Upper lobe of right lung (tissue), 1 donor: ENCODE measurements at places on chromosomes 1 and 21.

- DNase-seq, result no peak
Measured at GRCh38 chr1:156698995-156699394, 6.4 kb downstream of the CRABP2 start.

DNA sequence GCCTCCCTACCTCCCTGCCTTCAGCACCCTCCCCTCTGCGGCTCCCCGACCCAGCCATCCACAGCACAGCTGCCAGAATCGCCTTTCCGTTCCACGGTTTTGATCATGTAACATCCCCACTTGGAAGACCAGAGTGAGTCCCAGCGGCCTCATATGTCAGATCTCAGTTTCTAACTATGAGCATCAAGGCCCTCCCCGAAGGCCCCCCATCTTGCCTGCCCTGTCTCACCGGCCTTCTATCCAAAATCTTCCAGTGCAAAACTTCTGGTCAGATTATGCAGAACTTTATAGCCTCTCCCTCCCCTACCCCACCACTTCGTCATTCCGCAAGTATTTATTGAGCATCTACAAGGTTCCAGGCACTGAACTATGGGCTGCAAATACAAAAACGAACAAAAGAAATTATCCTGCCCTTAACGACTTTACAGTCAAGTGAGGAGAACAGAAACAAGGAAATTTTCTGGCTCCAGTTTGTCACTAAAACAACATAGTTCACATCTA is 20.3 kb upstream of the LMX1A start:
- no peak for DNase-seq

DNA sequence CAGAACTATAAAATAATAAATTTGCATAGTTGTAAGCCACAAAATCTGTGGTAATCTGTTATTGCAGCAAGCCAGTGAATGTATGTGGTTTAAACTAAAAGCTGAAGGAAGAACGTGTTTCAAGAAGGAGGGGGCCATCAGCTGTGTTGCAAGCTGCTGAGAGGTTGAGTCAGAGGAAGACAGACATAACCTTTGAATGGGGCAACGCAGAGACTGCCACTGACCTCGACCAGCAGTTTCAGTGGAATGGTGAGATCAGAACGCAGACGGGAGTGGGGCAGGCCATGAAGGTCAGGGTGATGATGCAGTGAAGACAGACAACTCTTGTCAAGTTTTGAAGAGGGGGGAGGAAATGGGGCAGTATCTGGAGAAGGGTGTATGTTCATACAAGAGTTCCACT is 23.2 kb upstream of the QSOX1 start:
- DNase-seq, result no peak

GRCh38 chr1:19411612-19412011 is 73.7 kb downstream of the CAPZB start:
- DNase-seq, result no peak

DNA sequence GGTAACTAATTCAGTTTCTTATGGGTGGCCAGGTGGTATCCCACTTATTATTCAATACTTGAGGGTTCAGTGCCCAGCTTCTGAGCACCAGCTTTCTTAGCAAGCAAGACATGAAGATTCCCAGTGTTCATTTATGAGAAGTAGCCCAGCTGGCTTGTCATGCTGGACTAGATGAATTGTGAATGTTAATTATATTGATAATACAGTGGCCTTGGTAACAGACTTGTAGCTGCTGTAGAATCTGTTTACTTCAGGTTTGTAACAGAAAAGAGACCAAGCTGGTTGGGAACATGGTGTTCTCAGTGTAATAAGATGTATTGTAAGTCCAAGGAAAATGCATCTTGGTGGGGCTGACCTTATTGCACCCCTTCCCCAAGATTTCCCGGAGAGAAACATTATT is 10.1 kb downstream of the AHCYL1 start:
- no peak for DNase-seq

DNA sequence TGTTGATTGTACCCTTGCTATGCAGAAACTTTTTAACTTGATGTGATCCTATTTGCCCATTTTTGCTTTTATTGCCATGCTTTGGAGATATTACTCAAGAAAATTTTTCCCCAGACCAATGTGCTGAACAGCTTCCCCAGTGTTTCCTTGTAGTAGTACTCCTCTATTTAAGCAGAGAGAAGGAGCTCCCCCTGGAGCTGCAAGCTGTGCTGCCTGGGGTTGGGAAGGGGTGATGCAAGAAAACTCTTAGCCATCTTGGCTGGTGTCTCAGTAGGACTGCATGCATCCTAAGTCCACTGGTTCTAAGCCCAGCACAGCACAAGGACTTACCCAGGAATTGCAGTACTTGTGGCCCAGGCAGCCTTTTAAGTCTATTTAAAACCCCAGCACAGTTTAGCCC is 121.6 kb downstream of the NTMT2 start:
- no peak for DNase-seq

- no peak for DNase-seq
Measured at GRCh38 chr1:176560681-176561080, 97.7 kb downstream of the PAPPA2 start.

DNA sequence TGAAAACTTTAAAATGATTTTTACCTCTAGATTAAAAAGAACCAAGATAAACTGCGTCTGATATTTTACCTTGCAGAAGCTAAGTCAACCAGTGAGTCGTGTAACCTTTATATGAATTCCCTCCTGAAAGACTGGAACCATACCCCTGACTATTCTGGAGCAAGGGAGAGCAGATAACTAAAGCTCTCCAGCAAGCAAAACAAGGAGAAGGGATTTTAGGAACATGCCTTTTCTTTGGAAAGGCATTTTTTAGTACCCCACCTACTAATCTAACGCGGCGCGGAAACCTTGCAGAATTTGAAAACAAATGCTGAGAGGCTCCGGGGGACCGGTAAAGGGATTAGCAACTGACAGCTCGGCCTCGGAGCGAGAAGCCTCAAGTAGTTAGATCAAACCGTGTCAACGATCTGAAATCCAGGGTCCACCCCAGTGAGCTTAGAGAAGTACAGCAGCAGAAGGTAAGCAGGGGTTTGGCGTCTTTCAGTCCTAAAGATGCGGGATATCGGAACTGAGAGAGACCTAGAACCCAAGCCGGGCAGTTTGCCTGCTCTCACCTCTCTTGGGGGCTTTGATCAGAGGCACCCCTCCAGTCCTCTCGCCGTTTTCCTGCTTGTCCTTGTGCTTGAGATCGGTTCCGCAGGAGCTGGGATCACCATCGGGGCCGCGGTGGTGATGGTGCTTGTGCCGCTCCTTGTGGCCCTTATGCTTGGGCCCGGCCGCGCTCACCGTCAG is 954 bp downstream of the RSBN1 start:
- DNase-seq, result no peak

DNA sequence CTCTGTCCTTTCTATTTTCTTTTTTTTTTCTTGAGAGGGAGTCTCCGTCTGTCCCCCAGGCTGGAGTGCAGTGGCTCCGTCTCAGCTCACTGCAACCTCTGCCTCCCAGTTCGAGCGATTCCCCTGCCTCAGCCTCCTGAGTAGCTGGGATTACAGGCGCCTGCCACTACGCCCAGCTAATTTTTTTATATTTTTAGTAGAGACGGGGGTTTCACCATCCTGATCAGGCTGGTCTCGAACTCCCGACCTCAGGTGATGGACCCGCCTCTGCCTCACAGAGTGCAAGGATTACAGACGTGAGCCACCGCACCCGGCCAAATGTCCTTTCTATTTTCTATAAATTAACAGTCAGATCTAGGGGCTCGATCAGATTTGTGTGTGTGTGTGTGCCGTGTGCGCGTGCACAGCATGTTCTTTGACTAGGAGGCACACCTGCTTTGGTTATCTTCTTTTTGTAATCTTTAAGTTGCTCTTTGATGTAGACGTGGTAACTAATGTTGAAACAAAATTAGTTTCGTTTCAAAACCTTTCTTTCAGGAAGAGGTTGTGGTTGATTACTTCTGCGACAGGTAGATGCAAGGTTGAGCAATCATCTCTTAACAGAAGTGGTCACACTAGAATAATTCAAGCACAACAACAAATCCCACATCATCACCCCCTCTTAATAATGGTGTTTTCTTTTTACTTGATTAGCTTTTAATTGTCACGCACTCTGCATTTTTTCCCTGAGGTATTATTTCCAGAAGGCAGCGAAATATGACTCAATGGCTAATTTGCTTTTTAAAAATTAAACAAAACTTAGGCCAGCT is 779 bp upstream of the DEGS1 start:
- no peak for DNase-seq

GRCh38 chr1:46303872-46304326 is 401 bp downstream of the UQCRH start:
- DNase-seq, result no peak

DNA sequence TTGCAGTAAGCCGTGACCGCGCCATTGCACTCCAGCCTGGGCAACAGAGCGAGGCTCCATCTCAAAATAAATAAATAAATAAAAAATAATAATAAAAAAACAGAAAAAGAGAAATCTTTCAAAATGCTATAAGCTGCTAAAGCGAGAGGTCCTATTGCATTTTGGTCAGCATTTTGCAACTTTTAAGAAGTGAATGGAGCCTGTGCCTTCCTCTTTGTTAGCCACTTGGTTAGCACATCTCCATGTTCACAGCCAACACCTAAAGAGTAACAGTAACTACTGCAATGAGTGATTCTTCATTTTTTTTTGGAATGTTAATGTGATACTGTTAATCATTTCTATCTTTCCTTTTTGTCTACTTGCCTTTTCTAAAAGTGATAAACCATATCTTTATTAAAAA is 80.6 kb downstream of the ERG start:
- DNase-seq, result no peak

DNA sequence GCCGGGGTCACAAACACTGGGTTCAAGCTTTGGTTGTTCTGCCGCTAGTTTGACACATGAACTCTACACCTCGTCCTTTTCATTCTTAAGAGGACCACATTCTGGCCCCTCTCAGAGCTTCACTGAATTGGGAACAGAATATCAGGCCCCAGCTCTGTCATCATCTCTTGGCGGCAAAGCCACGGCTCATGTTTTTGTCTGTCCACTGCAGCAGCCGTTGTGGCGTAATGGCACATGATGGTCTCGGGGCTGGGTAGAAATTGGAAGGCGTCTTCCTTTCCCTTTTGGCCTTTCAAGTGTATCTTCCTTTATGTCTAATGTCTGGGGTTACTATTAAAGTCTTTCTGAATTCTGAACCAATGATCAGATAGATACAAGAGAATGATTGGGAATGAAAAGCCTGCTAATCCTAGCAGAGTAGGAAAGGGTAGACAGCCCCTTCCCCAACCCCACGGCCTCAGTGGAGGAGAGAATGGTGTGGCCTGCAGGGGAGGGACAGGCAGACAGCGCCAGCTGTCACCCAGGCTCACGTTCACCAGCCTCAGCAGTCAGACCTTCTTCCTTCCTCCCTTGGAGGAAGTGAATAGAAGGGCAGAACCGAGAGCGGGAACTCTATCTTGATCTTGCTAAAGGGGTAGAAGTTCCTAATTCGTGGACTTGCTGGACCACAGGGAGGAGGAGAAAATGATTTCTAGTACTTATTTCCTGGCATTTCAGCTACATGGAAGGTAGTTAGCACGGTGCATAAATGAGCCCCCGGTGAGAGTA is 498.1 kb downstream of the KIF26B start:
- DNase-seq, result no peak

GRCh38 chr1:16070640-16071355 is 2.7 kb downstream of the FAM131C start:
- DNase-seq, result no peak

DNA sequence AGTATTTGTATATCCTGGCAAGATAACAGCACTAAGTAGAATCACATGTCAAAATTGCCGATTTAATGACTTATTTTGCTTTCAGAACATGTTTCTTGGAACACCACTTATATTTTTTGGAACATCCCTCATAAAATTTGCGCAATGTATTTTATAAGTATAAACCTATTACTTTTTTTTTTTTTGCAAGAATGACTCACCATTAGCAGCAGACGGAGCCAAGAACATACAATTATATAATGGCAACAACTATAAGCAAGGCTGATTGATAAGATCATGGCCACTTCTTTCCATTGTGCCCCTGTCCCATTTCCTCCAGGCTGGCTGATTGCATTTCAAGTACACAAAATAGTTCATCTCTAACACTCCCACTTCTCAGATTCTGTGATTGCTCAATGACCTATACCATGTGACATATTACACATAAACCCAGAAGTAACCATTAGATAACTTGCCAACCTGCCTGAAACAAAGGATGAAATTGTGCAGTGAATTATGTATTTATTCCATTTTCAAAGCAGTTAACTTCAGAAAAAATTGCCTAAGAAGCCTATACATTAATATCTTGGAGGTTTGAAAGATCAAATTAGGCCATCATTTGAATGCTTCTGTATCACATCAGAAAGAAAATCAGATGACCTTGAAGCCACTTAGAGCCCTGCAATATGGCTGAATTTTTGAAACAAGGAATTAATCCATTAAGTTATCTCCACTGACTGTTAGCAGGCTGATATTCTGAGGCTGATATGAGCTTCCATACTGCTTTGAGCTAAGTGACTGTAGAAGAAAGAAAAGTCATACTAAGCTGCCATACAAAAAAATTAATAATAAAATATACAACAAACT is 77.8 kb upstream of the PRMT6 start:
- DNase-seq, result no peak

DNA sequence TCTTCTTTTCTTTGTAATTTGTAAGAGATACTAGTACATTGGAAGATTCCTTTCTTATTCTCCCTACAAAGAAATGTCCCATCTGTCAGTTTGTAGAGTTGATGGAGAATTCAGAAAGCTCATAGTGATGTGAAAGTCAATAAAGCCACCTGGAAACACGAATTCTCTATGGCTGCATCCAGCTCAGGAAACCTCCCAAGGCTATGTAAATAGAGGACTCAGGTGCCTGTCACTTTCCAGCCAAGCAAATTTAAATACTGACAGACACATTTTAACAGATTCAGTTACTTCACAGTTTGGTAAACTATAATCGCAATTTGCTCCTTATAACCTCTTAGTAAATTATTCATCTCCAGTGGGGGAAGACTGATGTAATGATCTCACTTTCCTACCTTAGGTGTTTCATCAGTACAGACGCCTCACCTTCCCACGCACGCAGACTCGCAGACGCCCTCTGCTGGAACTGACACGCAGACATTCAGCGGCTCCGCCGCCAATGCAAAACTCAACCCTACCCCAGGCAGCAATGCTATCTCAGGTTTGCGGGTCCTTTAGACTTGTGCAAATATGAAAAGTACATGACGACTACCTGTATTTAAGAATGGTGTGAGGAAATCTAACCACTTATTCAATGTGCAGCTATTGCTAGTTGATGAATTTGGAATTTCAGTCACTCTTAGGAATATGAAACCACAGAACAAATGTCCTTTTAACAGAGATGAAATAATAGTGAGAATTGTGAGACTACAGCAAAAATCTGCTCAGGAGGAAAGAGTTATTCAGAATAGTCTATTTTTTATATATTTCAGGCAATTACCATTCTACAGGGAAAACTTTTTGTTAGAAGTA is 60.6 kb downstream of the PTPRC start:
- DNase-seq, result peak; percentile 87

- no peak for DNase-seq
Measured at GRCh38 chr1:113647164-113647563, 112.1 kb downstream of the PHTF1 start.

DNA sequence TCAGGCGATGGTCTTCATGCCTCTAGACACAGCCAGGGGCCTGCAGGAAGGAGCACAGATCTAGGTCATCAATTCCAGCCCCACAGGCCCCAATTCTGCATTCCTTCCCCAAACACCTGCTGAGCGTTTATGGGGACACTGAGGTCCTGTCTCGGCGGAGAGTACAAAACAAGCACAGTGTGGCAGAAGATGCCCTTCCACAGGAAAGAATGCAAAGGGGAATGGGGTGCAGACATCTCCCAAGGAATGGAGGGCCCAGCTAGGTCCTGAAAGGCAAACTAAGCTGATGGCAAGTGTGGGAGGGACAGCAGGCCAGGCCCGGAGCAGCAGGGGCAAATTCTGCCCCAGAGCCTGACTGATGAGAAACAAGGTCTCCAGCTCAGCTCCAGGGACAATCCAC is 3.5 kb upstream of the S100A8 start:
- no peak for DNase-seq
